Naive thymus-derived CD4-positive, alpha-beta T cell (primary cell): ENCODE measurements at places on chromosomes 4 and X. TPM values are rescaled to one million over a fixed set of nuclear protein-coding genes. Genes with fewer than 3 reads are reported as not detected.

DNA sequence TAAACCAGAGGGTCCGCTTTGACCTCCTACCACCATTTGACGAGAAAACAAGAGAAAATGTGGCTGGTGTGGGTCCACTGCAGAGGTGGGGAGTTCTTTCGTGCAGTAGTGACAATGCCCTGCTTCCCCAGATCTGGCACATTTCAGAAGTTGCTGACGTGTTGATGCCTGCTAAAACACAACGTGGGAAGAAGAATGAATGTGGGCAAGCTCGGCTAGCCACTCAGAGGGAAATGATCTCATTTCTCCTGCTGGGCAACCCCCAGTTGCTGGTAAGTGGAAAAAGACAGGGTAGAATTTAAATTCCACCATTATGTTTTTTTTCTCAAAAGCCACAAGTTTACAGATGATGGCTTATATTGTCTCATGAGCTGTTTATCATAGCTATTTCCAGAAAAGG is 77.9 kb downstream of the LUZP4 start:
- DNase-seq: no peak

DNA sequence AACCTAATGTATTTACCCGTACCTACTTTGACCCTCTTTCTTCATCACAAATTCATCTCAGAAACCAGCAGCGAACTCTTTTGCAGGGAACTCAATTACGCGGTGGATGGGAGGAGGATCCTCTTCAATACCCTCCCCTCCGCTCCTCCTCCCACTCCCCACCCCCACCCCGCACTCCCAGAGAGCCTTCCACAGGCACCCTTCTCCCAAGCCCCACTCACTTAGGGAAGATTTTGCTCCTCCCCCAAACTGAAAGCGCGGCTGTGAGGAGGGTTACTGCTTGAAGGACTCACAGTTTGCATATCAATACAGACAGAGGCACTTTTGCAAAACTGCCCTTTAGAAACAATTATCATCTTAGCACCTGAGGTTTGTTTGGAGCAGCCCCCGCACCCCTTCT is 960 bp upstream of the IL1RAPL1 start:
- no peak for DNase-seq

GRCh38 chr4:189162888-189163287 is 777.8 kb upstream of the FRG1 start:
- DNase-seq: no peak

Gene ARHGEF6
- 88.2 TPM for polyA plus RNA-seq

GRCh38 chr4:143554728-143555597 is 41.5 kb downstream of the SMARCA5 start:
- DNase-seq: no peak

DNA sequence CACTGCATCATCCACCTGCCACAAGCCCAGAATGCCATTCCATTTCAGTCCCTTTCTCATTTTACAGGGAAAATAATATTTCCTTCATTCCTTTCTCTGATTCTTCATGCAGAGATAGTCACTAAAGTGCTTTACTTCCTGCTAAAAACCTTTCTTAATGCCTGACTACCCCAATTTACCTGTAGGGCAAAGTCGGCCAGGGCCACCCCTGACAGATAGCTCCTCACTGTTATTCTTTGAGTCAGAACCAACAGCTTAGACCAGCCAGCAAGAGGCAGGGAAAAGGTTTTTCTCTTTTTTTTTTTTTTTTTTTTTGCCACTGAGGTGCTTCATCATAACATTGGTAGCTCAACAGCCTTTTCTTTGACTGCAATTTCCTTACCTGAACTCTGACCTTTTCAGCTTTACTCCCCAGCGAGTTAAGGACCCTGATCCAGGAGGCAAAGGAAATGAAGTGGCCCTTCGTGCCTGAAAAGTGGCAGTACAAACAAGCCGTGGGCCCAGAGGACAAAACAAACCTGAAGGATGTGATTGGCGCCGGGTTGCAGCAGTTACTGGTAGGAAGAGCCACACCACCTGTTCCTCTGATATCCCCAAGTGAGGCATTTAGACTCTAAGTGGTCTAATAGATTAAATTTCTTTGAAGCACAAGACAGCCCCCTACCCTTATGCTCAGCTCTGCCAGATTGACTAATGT is 85.0 kb downstream of the ALPK1 start:
- no peak for DNase-seq

DNA sequence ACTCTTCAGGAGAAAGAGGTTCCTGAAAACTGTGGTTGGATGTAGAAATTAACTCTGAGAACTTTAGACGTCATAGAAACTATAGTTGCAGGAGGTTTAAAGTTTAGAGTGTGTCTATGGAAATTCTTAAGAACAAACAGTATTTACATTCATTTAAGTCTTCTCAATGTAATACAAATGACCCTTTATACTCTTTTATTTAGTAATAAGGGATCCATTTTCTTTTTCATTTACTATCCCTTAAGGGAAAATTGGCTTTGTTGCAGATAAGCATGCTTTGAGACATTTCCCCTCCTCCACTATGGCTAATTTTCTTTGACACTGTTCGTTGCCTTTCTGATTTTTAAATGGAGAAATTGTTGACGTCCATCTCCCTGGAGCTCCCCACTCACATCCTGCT is 96.4 kb downstream of the POLA1 start:
- DNase-seq: no peak

Gene TMSB15C
- polyA plus RNA-seq: 1.3 TPM

- DNase-seq: no peak
Observed at GRCh38 chrX:102968216-102968615, 31.1 kb downstream of the RAB40AL start.

DNA sequence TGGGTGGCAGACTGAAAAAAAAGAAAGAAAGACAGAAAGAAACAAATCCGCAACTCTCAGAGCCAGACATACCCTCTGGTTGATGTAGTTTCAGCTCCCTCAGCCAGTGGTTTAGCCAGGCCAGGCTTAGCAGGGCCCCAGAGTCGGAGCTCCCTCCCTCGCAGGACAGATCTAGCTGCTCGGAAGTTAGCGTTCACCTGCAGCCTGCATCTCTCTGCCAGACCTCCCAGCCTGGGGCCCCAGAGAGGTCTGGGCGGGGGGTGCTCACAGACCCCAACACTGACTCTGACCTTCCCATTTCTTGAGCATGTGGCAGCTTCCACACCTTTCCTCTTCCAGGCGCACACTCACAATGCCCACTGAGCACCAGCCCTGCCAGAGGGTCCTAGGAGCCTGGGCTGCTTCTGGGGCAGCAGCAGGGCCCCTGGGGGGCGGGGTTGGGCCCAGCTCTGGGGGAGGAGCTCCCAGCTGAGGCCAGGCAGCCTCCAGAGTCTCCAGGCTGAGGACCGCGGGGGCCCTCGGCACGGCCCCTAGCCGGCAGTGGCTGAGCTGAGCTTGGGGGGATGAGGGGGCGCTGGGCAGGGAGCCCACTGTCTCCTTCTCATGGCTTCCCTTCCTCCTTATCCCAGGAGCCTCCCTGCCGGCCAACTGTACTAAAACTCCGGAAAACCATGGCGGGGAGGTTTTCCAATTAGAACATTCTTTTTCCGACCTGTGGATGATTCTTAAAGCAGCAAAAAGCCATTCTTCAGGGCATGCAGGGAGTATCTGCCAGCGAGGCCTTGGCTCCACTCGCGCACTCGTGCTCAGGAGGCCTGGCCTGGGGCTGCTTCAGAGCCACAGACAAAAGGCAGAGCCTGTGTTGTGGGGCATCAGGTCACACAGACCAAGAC is 4.6 kb upstream of the ZNF185 start:
- DNase-seq: no peak

- no peak for DNase-seq
Observed at GRCh38 chr4:74394476-74395136, 29.7 kb downstream of the EREG start.

DNA sequence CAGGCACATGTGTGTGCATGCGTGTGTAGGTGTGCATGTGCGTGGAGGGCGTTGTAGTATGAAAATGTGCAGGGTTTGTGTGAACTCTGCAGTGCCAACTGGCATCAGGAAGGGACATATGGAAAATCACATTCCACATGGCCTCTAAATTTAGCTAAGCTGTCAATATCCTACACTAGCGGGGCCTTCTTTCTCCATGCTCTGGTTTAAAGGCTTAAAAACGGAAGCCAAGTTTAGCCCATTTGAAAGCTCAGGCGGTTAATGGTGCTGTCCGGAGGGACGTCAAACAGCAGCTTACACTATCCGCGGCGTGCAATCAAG is 144.1 kb upstream of the NOCT start:
- DNase-seq: no peak

- DNase-seq: no peak
Observed at GRCh38 chr4:187715466-187715865, 280.1 kb upstream of the ZFP42 start.

DNA sequence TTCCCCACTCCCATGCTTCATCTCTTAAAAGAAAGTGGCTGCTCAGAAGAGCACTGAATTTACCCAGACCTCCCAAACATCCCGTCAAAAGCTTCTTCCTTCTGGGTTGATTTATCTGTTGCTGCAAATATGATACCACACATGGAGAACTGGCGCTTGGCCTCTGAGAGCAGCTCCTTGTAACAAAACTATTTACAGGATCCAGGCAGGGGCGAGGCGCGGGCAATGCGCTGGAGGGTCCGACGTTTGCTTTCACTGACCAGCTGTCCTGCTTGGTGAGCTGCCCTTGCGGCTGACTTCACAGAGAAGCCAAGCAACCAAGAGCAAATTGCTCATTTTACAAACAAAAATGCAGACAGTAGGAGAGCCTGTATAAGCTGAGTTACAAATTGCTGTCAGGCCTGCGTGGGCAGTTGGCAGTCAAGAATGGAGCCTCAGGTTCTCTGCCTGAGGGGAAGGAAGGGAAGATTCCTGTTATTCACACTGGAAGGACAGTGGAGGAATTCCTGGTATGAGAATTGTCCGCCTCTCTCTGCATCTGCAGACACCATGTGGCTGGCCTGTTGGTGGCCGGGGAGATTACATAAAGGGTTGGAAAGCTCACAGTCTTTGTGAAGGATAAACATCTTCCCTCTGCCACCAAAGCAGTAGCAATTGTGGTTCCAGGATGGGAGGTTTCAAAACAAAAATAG is 192.2 kb upstream of the LEF1 start:
- DNase-seq: no peak

Gene MAGEB17
- polyA plus RNA-seq: not detected

- DNase-seq: no peak
Observed at GRCh38 chr4:27412613-27413012, 552.0 kb downstream of the STIM2 start.

DNA sequence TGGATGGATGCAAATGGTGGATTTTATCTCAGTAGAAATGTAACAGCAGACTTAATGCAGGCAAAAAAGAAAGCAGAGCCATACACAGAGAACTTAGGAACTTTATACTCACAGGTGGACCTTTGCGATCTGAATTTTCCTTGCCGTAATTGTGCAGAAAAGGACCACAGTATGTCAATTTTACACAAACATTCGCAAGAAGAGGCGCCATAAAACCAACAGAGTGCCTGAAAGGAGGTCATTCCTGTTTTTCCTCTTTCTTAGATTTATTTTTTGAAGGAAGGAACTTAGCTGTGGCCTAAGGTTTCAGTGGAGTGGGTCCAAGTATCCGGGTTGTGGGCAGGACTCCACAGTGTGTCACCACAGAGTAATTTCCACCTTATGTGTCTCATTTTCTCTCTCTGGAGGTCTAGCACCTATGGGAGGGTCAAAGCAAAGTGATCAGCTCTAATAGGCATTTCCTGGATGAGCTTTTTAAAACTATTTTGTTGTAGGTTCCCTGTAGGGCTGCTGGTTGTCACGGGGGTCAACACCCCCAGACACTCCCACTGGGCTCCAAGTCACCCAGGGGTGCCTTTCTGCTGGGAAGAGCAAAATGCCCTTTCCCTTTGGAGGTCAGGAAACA is 24.7 kb upstream of the PBDC1 start:
- DNase-seq: no peak

DNA sequence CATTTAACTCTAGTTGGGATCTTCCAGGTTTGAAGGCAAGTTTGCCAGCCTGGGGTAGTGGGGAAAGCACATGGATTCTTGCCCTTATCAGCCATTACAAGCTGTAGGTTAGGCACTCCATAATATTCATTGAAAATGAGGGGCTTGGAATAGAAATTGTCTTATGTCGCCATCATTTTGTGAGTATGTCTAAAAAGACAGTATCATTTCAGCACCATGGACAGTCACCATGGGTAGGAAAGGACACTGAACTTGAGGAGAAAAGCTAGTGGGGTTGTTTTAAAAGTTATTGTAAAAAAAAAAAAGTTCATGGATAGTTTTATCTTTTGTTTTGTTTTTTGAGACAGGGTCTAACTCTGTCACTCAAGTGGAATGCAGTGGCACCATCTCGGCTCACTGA is 356.1 kb downstream of the HNRNPD start:
- peak; percentile 12 for DNase-seq

- DNase-seq: no peak
Observed at GRCh38 chr4:8202108-8203051, 3.3 kb downstream of the SH3TC1 start.

Gene PASD1
- polyA plus RNA-seq: not detected

DNA sequence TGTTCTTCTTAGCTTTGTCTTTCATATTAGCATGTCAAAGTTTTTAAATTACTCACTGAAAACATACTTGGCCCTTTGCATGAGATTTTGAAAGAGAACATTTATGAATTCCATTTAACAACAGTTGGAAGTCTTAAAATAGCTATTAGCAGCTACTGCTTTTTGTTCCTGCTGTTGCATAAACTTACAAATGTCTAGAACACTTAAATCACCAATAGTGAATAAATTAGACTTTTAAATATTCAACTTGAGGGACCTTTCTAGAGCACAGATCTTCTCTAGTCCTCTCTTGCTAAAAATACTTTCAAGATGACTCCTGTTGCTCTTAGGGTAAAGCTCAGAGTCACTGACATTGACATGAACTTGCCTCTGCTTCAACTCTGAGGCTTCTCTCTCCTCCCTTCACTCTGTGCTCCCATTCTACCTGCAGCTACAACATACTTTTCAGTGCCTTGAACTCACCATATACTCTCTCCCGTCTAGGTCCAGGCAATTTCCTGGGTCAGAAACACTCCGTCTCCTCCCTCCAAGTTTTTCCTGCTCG is 15.8 kb upstream of the TXK start:
- no peak for DNase-seq

GRCh38 chr4:7817877-7818398 is 121.7 kb downstream of the AFAP1 start:
- no peak for DNase-seq

GRCh38 chrX:107429090-107429489 is 20.4 kb upstream of the FRMPD3 start:
- no peak for DNase-seq

Gene UGT2B15
- polyA plus RNA-seq: not detected

Gene DCUN1D4
- polyA plus RNA-seq: 15.4 TPM

DNA sequence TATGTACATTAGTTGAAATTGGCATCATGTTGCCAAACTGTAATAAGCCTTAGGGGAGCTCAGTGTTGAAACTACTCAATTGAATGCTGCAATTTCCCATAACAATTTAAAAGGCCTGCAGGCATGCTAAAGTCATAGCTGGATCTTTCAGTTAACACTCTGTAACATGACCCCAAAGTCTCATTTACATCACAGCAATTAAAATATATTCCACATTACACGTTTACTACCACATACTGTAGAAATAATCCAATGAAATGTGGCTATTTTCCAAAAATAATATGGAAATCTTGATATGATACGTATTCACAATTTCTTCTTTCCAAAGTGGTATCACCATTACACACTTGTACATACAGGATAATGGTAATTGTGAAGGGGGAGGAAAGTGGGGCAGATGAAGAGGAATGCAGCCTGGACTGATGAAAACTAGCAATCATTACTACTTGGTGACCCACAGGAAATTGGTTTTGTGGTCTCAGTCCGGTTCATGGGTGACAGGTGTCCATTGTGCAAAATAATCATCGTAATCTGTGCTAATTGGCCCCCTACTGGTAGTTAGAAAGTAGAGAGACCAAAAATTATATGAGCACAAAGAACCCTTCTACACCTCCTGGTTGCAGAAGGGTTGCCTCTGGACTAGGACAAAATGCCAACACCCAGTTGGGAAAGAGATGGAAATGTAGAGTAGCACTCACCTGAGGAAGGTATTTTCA is 63.7 kb downstream of the TENM3 start:
- DNase-seq: no peak
